ENCODE measurements at places on chromosomes 11 and 22.

- DNase-seq: peak; percentile 74
Observed at GRCh38 chr11:116930177-116930576, 92.8 kb upstream of the APOA1 start.

- DNase-seq: no peak
Observed at GRCh38 chr22:39877079-39877845, 16.3 kb downstream of the ENTHD1 start.

GRCh38 chr11:34495239-34495723 lies 18.3 kb downstream of the ELF5 start:
- no peak for DNase-seq

GRCh38 chr11:108609682-108610081 lies 16.1 kb upstream of the EXPH5 start:
- DNase-seq: no peak

DNA sequence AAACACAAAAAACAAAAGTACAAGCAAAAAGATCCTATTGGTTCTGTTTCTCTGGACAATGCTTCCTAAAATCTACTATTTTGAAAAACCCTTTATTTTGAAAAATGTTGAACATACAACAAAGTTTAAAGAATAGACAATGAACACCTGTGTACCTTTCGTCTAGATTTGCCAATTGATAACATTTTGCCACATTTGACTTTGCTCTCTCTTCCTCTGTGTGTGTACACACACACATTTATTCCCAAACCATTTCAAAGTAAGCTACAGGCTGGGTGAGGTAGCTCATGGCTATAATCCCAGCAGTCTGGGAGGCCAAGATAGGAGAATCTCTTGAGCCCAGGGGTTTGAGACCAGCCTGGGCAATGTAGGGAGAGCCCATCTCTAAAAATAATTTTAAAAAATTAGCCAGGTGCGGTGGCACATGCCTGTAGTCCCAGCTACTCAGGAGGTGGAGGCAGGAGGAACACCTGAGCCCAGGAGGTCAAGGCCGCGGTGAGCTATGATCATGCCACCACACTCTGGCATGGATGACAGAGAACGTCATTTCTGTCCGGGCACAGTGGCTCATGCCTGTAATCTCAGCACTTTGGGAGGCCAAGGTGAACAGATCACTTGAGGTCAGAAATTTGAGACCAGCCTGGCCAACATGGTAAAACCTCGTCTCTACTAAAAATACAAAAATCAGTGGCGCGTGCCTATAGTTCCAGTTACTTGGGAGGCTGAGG lies 5.3 kb upstream of the PSMC3 start:
- DNase-seq: no peak

DNA sequence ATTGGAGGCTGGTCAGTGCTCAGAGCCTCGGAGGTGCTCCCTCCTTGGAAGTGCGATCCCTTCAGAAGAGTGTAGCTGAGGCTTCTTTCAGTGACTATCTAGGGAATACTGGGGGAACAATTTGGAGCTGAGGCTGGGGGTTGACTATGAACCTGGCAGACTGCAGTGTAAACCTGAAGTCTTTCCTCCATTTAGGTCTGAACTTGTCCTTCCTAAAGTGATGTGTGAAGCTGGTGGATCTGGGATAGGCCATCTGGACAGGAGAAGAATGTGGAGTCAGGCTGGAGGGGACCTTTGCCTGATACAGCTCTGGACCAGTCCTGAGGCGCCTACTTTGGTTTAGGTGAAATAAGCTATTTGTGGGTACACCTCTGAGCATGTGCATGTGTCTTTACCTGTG lies 3.5 kb upstream of the INSC start:
- no peak for DNase-seq

DNA sequence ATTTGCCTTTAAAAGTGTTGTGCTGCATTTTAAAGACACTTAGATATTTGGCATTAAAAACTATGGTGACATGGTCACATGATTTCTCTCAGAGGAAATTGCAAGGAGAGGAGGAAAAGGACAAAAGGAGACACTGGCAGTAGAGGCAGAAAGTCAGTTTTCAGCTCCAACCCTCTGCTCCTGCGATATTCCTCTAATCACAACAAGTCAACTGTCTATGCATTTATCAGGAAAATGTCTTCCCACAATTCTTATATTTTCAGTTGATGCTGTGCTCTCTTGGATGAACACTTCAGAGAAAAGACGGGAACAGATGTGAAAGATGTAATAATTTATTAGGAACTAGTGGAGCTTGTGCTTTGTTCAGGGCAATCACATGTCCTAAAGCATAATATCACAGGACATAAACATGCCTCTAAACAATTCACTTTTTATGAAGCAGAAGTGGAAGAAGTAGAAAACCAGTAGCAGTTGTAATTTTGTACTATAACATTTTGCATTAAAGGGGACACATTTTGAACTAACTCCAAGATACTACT lies 340.8 kb upstream of the PITPNB start:
- no peak for DNase-seq

- no peak for DNase-seq
Observed at GRCh38 chr11:134724106-134724778, 312.2 kb upstream of the B3GAT1 start.

- DNase-seq: no peak
Observed at GRCh38 chr22:22916215-22916951, 28.8 kb downstream of the IGLL5 start.

DNA sequence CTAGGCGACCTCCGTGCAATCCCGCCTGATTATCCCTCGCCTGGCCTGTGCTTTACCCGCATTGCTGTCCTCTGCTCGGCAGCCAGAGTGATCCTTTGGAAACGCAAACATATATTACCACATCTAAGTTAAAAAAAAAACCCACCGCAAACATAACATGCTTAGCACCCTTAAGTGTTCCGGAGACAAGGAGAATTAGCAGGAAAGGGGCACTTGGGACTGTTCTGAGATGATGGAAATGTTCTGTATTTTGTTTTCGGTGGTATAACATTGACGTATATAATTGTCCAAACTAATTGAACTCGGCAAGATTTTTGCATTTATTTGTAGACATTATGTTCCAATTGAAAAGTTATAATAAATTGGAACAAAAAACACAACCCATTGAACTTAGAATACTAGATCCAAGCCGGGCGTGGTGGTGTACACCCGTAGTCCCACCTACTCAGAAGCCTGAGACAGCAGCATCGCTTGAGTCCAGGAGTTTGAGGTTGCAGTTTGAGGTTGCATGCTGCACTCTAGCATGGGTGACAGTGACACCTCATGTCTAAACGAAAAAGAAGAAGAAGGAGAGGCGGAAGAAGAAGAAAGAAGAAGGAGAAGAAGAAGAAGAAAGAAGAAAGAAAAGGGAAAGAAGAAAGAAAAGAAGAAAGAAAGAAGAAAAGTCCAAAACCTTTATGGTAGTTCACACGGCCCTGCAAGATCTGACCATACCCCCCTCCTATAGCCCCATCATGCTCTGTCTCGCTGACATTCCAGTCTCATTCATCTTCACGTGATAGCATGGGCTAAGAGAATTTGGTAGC lies 604 bp upstream of the POLR3H start:
- DNase-seq: no peak

GRCh38 chr11:6474806-6475500 lies 1.2 kb upstream of the TRIM3 start:
- DNase-seq: no peak

DNA sequence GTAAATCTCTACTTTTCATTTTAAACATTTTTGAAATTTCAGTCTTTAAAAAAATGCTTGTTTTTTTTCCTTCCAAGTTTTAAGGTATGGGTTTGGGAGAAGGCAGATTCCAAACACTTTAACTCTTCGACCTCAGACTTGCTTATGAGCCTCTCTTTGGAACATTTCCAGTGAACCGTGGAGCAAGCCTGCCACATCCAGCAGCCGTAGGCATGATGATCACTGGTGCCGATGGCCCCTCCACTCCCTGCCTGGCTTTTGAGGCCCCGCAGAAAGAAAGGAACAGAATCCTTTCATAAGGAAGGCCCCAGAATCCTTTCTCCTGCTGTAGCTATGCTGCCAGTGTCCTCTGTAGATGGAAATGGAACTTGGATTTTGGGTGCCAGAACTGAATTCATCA lies 50.7 kb downstream of the BMAL1 start:
- no peak for DNase-seq

GRCh38 chr22:27573280-27574001 lies 228.1 kb downstream of the MN1 start:
- DNase-seq: no peak

GRCh38 chr22:25666308-25666707 lies 75.7 kb upstream of the MYO18B start:
- peak; percentile 84 for DNase-seq

DNA sequence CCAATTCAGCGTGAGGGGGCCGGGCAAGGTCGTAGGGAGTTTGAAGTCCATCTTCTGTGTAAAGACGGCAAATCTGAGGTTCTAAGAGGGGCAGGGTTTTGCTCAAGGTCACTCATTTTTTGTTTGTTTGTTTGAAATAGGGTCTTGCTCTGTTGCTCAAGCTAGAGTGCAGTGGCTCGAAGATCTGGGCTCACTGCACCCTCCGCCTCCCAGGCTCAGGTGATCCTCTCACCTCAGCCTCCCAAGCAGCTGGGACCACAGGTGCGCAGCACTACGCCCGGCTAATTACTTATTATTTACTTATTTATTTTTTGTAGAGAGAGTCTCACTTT lies 355 bp upstream of the AP1B1 start:
- no peak for DNase-seq

DNA sequence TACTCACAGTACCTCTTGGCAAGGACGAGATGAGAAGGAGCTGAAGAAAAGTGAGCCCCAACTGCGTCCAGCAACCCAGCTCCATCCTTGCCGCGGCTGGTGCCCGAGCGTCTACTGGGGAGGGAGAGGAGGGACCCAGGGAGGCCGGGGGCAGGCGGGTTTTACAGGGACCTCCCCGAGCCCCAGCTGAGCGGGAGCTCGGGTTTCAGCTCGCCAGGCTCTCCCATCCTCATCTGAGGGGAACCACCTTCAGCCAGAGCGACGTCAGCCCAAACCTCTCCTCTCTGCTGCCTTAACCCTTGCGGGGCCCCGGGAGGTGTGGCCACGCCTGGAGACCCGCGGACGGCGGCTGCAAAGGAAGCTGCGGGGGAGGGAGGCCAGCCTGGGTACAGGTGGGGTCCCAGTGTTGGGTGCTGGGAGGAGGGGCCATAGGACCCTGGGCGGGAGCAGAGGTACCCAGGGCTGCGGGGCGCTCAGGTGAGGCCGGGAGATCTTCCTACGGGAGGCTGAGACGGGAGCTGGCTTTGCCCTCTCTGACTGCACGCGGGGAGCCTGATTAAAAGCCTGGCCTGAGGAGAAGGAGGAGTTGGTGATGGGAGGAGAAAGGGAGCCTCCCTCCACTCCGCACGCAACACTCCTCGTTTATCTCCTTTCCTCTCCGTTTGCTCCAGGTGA lies at the start of gene PAMR1:
Gene PAMR1 (minus strand): TSS at position 116 of the 675 bp plus-strand sequence. CDS start 31 bp downstream, at position 85.
- DNase-seq: no peak

GRCh38 chr22:30718491-30718890 lies 23.8 kb downstream of the OSBP2 start:
- DNase-seq: no peak

- peak; percentile 100 for DNase-seq
Observed at GRCh38 chr11:130146796-130147195, 12.8 kb upstream of the ST14 start.

GRCh38 chr22:40432157-40432556 lies 61.8 kb downstream of the SGSM3 start:
- DNase-seq: peak; percentile 9

- DNase-seq: no peak
Observed at GRCh38 chr11:65646958-65647701, 9.2 kb downstream of the SIPA1 start.

DNA sequence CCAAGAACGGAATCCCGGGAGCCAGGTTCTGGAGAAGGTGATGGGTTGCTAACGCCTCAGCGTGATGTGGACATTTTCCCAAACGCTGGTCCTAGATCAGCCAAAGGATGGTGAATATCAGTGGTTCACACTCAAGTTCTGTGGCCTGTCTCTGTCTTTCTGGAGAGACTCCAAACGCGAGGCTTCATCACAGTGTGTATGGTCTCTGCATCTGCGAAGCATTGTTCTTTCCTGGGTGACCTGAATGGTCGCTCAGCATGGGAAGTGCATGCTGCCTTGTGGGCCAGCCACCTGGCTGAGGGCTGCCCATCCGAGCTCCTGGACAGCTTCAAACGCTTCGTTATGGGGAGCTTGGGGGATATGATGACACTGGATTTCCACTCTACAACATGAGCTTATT lies 810.0 kb downstream of the TBC1D22A start:
- no peak for DNase-seq

GRCh38 chr11:76723142-76723541 lies 52.6 kb upstream of the LRRC32 start:
- no peak for DNase-seq

- no peak for DNase-seq
Observed at GRCh38 chr11:6992026-6992425, 28.1 kb downstream of the ZNF214 start.

DNA sequence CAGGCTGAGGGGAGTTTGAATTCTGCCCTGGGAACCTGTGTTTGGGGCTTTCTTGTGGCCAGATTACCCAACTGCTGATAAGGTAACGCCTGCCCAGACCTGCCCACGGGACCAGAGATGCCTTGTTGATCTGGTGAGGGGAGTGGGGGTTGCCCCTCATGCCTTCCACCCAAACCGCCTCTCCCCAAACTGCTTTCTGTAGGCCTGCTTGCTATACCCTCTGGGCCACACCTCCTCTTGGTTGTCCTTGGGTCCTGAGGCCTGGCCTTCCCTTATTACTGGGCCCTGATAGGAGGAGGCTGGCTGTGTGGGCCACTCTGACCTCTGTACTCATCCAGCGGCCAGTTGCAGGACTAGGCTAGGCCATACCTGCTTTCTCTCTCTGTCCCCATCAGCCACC lies 3.4 kb downstream of the P2RY2 start:
- no peak for DNase-seq

DNA sequence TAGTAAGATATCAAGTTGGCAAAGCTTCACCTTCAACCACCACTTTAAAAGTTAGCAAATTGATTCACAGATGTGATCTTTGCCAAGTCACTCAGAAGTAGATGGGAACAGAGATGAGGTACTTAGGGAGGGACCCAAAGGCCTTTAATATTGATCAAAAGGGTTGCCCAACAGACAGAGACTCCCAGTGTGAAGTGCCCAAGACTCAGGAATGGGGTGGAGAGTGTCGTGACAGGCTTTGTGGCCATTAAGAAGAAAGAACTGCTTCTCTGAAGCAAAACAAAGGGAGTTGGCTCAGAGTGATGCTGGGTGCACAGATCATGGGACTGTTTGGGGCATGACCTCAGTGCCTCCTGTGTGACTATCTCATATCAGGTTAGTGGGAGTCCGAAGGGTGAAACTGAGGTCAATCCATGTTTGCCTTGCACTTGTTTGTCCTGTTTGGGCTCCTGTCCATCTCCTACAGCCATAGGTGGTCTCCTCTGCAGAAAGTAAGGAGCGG lies 132.3 kb downstream of the APIP start:
- no peak for DNase-seq

GRCh38 chr11:9615031-9615451 lies 41.6 kb downstream of the WEE1 start:
- no peak for DNase-seq

GRCh38 chr11:120808616-120809050 lies 215.3 kb upstream of the TBCEL start:
- DNase-seq: no peak

GRCh38 chr22:50553310-50553709 lies 7.6 kb downstream of the KLHDC7B start:
- no peak for DNase-seq

Measured in GF-D8 (cell line).